Tibial nerve (tissue), 4 donors: ENCODE measurements at places on chromosomes 1 and 21. TPM values are rescaled to one million over a fixed set of nuclear protein-coding genes. Genes with fewer than 3 reads are reported as not detected.

Gene GCSAML
- not detected for total RNA-seq

Gene SYNC
- 20.5 TPM for total RNA-seq

Gene BGLAP
- 2.1 TPM for total RNA-seq

Gene SLFNL1
- 1.0 TPM for total RNA-seq

Gene PSMB4
- 220 TPM for total RNA-seq

Gene NUP210L
- total RNA-seq, result 0.30 TPM

Gene OR10J1
- not detected for total RNA-seq

Gene PTGS2
- total RNA-seq, result 1.2 TPM

Gene HPCAL4
- total RNA-seq, result not detected

Gene SELP
- total RNA-seq, result 11.4 TPM

Gene MYBPH
- not detected for total RNA-seq

Gene EFCAB7
- 11.7 TPM for total RNA-seq

Gene LRRC53
- total RNA-seq, result not detected

Gene ZNF683
- not detected for total RNA-seq

Gene IL22RA1
- total RNA-seq, result not detected

Gene SLC22A15
- 7.1 TPM for total RNA-seq

Gene TMEM201
- 15.9 TPM for total RNA-seq

Gene PADI2
- total RNA-seq, result 12.2 TPM

Gene TENT5C
- 0.60 TPM for total RNA-seq

Gene C1orf115
- total RNA-seq, result 34.3 TPM

Gene SESN2
- total RNA-seq, result 6.9 TPM

Gene GPR161
- 9.0 TPM for total RNA-seq

Gene PTPRF
- 112 TPM for total RNA-seq

Gene LY9
- total RNA-seq, result not detected

Gene FAM43B
- total RNA-seq, result not detected

Gene KCNA2
- 10.2 TPM for total RNA-seq

Gene AMY1C
- total RNA-seq, result not detected

Gene SLC1A7
- total RNA-seq, result 1.6 TPM
